ENCODE measurements at places on chromosomes 5 and 9. TPM values are rescaled to one million over a fixed set of nuclear protein-coding genes. Genes with fewer than 3 reads are reported as not detected.

DNA sequence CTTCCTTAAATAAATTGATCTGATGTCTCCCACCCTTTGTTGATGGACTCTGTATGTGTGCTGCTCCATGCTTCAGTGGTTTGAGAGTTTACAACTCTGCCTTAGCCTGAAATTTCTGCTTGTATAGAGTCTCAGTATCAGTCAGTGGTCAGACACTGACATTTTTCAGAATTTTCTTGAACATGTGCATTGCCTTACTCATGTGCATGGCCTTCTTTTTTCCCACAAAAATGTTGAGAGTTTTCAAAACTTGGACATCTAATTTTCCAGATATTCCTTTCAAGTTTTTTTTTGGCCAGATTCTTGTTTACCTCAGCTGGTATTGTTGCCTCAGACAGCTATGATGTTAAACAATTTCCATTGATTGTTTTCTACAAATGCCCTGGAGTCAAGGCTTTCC is 427.1 kb upstream of the CHD1 start:
- no peak for DNase-seq

GRCh38 chr9:85502815-85503655 is 238.7 kb downstream of the AGTPBP1 start:
- DNase-seq = no peak

GRCh38 chr5:168489059-168489458 is 2.8 kb downstream of the RARS1 start:
- DNase-seq = no peak

- DNase-seq = no peak
Observed at GRCh38 chr9:36486329-36486932, 86.3 kb upstream of the MELK start.

GRCh38 chr9:133323211-133323610 is 12.8 kb downstream of the SURF6 start:
- DNase-seq = no peak

- DNase-seq = no peak
Observed at GRCh38 chr9:69395718-69396117, 70.7 kb downstream of the ENTREP1 start.

Gene SPAG8
- total RNA-seq = 0.98 TPM

Gene DND1
- 2.9 TPM for total RNA-seq

Data from CD8-positive, alpha-beta memory T cell (primary cell).